ENCODE measurements at places on chromosomes 1 and 21.

DNA sequence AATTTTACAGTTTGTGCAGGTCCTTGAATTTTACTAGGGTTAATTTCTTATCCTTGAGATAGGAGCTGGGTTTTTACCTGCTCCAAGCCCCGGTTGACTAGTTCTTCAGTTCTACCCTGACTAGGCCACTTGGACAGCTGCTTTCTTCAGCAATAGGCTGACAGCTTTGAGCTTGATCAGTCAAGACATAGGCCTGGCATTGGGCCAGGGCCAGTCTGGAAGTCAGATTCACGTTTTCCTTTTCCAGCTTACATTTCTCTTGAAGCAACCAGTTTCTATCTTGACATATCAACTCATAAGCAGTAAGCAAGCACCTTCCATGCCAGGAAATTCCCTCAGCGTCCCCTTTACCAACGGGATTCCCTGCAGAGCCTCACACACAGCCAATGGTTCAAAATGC lies 63.7 kb upstream of the AJAP1 start:
- no peak for DNase-seq

DNA sequence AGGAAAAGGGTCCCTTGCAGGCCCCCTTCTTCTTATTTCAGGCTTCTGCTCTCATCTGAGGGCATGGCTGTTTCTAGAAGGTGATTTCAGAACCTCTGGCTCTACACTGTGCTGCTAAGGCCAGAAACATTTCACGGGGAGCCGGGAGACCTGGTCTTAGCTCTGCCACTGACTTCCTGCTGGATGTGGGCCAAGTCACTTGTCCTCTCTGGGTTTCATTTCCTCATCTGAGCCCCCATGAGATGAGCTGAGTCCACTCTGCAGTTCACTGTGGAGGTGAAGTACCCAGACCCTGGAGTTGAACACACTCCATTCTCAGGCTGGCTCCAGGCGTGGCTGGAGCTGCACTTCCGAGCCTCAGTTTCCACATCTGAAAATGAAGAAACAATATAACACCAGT lies 2.1 kb downstream of the PADI1 start:
- no peak for DNase-seq

DNA sequence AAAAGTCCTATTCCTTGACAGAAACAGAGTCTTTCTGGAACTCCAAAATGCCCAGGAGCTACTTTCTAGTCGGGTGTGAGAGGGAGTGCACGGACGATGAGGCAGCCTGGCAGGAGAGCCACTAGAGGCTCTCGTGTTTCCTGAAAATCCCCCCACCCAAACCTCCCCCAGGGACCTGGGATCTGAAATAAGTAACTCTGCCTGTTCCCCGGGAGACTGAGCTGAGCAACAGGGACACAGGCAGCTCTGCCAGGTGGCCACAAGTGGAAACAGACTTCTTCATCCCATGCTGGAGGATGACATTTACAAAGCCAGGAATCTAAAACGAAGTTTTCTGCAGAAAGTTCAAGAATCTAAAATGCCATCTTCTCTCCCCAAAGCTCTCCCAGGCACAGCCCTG lies 77.1 kb downstream of the ITPKB start:
- no peak for DNase-seq

DNA sequence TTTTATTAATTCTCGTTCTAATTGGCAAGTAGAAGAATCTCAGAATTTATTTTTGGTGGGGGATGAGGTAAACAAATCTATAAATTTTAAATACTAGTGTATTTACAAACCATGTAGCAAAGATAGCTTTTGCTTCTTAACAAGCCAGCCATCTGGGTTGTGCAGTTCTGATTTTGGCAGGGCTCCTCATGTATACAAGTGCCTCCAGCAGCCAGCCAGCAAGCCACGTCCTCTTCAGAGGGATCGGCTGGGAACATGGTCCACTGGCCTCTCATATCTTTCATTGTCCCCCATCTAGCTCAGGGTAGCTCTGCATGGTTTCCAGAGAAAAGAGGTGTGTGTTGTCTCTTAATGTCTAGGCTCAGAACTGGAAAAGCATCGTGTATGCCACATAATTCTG lies 659.1 kb downstream of the MRPL39 start:
- no peak for DNase-seq

DNA sequence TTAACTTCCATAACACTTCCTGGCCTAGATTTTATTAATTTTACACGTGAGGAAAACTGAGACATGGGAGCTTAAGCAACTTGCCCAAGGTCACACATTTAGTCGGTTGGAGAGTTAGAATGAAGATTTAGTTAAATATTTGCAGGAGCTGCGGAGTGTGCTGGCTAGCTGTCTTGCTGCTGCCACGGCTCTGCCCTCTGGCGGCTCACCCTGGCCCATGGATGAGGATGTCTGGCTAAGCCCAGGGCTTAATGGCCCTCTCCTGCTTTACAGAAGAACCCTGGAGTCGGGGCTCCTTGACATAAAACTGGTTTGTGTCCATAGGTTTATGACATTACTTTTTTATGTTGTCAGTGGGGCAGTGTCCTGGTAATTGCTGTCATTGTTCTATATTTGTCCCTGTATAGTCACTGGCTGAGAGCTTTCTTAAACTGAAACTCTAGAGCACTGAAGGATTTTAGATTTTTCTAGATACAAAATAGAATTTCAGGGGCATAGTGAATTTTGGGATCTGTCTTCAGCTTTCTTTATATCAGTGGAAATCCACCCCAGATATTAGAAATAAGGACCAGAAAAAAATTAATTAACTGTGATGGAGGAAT lies 88.9 kb upstream of the WLS start:
- no peak for DNase-seq

DNA sequence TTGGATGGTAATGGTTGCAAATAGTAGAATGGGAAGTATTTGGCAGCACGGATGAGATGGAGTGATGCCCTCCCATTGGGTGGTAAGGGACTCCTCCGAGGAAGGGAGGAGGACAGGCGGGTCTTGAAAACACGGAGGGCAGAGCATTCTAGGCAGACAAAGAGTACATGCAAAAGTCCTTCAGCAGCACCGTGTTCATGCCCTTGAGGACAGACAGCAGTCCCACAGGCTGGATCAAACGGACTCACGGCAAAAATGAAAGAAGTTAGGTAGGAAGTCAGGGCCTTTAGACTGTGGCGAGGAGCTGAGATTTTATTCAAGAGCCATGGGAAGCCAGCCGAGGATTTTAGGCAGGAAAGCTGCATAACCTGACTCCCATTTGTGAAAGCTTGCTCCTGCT lies 253.9 kb downstream of the RHOU start:
- no peak for DNase-seq

DNA sequence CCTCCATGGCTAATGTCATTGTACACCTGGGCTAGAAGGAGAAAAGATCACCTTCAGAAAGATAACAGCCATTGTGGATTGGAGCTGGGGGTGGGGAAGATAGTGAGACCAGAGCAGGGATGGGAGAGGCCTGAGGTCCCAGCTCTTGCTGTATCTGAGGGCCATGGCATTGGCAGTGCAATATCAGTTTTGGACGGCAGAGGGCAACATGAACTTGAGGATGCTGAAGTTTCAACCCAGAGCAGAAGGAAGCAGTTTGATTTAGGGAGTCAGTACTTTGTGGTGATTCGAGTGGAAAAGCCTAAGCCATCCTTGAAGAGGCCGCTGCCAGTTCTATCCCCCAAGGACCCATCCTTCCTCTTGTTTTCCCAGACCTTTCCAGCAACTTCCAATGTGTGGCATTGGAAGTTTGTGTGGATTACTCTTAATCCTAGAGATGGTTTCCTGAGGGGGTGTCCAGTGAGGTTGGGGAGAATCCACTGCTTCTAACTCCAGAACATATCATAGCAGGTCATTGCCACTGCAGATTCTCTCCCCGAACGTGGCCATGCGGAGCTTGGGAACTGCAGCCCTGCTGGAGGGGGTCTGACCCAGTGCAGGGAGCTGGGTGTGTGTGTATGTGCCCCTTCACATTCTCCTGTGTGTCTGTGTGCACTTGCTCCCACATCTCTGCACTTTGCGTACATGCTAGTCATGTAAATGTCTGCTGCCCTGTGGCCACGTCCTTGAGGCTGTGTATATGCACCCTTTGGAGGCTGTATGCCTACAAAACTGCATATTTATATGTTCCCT lies 24.1 kb downstream of the SLC26A9 start:
- DNase-seq = peak; percentile 40

DNA sequence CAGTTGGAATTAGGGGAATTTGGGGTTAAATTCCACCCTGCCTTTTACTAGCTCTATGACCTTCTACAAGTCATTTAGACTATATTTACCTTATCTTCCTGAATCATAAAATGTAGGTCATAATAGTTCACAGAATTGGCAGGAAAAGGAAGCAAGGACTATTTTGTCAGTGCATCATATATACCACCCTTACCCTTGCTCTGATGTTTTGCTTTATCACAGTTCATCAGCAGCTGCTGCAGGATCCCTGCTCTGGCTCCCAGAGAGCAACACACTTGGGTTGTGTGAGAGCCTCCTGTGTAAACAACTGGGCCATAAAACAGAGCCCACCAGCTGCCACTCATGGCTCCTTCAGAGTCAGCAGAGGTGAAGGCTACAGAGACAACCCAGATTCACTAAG lies 631.6 kb upstream of the CAMK1G start:
- no peak for DNase-seq

- no peak for DNase-seq
Measured at GRCh38 chr1:6623269-6623965, 1.3 kb upstream of the THAP3 start.

DNA sequence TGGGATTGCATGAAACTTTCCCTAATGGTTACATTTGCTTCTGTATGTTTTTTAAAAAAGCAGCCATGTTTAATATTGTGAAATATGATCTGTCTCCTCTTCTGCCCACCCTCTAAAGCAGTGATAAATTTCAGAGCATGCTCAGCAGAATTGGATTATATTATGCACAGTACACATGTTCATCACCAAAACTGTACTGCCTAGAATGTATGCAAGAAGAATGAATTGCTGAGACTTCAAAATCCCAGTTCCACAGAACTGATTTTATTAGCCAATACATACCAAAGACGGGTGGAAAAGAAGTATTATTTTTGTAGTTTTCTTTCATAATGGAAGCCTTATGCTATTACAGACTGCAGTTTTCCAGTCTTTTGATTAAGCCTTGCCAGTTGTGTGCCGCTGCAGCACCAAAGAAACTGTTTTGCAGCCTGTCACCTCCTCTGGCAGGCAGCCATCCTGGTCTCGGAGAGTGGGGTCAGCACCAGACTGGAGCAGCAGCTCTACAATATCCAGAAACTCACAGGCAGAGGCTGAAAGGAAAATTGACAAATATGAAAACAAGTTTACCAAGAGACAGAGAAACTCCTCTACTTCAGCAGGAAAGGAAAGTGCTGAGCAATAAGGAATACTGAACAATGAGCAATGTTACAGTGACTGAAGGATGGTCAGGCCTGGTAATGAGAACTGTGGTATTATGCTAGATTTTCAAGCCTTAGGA lies 58.1 kb downstream of the LHX4 start:
- DNase-seq = peak; percentile 22

DNA sequence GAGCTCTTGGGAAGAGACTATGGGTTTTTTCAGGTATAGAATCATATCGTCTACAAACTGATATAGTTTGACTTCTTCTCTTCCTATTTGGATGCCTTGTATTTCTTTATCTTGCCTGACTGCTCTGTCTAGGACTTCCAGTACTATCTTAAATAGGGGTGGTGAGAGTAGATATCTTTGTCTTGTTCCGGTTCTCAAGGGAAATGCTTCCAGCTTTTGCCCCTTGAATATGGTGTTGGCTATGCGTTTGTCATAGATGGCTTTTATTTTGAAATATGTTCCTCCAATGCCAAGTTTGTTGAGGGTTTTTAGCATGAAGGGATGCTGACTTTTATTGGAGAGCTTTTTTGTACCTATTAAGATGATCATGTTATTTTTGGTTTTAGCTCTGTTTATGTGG lies 170.3 kb downstream of the PTGER3 start:
- no peak for DNase-seq

GRCh38 chr1:28371010-28371377 lies 1.5 kb downstream of the PHACTR4 start:
- DNase-seq = no peak

- DNase-seq = no peak
Measured at GRCh38 chr21:46660505-46660904, 25.0 kb downstream of the PRMT2 start.

DNA sequence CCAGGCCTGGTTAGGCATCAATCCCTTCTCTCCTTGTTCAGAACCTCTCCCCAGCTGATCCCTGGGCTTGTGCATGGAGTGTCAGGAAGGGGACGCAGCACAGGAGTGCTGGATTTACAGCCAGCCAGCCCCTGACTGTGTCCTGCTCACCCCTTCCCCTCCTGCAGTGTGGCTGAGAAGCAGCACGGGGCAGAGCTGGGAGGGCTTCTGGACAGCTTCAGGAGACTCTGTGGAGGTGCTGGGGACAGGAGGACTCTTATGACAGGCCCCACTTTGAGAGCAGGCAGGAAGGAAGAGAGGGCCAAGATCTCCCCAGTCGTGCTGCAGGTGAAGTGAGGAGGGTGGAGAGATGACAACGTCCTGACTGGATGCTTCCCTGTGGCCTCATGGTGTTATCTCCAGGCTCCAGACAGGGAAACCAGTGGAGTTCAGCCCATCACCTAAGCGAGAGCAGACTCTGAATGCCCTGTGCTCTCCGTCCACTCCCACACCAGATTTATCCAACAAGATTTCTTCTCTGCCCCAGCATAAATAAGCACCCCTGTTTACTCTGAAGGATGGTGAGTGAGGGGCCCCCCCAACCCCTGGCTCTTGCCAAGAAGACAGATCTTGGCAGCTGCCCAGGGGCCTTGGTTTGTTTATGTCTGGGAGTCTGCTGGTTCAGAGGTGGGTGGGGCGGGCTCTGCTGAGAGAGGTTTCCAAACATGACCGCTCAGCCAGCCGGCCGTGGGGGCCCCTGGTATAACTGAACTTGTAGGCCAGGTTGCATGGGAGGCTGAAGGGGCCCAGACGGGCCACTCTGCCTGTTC lies 21.3 kb downstream of the TMCC2 start:
- DNase-seq = no peak

DNA sequence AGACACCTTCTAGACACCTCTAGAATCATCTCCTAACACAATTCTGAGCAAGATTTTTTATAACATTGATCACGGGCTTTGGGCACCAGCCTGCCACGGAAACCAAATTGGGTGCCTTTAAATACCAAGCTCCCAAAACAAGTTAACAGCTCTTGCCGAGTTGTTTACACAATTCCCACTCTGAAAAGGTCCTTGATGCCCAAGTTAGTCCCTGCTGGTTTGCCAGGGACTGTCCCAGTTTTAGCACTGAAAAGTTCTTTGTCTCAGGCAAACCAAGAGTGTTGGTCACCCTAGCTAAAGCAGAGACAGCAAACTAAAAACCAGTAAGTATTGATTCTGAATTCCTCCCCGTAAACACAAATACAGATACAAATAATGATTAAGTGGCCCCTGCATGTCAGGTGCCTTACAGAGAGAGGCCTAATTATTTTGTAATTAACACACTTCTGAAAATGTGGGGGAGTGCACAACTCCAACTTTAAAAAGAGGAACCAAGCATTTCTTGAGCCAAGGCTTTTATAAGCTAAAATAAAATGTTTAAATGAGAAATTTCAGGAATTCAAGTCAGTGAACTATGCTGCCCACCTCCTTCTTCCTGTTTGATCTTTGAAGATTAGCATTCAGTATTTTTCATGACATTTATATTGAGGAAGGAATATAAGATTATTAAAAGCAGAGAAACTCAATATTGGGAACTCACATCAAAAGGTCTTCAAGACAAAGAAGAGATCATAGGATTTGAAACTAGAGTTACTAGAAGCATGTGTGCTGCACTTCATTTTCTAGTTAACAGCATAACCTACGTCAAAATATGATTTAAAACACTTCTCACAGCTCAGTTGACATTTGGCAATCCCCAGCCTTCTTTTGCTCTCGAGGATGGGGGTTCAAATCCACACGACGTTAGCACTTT lies 9.0 kb upstream of the UBE2U start:
- no peak for DNase-seq

- no peak for DNase-seq
Measured at GRCh38 chr1:208497866-208498541, 253.8 kb upstream of the PLXNA2 start.

- DNase-seq = no peak
Measured at GRCh38 chr1:91583326-91583755, 82.7 kb downstream of the CDC7 start.
